ENCODE measurements at places on chromosomes 1 and 21.

GRCh38 chr1:173431304-173432045, 45.7 kb upstream of the PRDX6 start:
- DNase-seq, result peak; percentile 66

- no peak for DNase-seq
These were observed 84.8 kb upstream of the CACYBP start for GRCh38 chr1:174914991-174915390.

GRCh38 chr21:26421724-26422123, 151.4 kb downstream of the CYYR1 start:
- DNase-seq, result no peak

DNA sequence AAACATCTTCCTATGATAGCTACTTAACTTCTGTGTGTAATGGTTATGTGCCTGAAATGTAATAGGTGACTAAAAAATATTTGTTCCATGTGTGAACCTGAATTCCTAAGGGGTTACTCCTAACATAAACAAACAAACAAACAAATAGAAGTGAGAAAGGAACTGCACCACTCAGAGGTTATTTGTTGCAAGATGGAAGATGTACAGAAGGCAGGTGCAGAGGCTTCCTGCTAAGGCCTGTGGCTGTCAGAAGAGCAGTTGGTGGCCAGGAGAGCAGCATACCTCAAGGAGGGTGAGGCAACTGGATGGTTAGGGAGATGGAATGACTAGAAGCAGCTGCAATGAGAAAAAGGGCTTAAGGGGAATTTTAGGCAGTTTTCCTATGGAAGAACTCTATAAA, 940.6 kb downstream of the TTLL7 start:
- DNase-seq, result no peak

DNA sequence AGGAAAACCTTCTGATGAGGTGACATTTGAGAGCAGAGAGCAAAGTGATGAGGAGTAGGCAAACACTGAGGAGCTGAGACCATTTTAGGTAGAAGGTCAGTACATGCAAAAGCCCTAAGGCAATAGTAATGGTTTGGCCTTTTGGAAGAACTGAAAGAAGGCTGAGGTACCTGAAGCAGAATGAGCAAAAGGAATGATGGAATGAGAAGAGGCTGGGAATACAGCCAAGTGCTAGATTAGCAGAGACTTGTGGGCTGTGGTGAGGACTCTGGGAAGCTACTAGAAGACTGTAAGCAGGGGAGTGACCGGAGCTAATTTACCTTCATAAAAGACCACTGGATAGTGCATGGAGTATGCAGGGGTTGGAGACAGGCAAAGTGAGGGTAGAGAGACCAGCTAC, 77.9 kb downstream of the GFI1 start:
- no peak for DNase-seq

GRCh38 chr1:83102630-83103071, 896.3 kb downstream of the TTLL7 start:
- no peak for DNase-seq

DNA sequence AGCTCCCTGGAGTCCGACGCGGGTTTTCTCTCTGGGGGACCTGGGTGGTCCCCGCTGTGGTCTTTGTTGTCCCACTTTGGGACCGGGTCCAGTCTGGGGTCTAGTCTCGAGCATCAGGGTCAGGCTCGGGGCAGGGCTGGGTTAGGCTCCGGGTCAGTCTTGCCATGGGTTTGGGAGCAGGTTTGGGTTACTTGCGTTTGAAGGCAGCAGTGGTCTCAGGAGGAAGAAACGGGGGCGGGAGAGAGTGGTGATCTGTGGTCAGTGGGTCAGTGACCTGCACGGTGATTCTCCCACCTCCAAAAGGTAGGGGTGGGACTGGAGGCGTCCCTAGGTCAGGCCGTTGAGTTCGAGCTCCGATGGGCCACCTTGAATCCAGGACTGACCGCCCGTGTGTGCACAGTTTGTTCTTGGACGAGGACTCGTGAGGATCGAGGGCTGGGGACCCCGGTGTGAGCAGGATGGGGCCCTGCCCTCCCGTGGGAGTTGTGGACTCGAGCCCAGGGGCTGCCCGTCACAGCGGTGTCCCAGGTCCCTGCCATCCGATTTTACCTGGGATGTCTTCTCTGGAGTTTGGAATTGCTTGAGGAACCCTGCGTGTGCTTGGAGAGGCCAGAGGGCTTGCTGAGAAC, 2.3 kb downstream of the B3GALT6 start:
- DNase-seq, result no peak

DNA sequence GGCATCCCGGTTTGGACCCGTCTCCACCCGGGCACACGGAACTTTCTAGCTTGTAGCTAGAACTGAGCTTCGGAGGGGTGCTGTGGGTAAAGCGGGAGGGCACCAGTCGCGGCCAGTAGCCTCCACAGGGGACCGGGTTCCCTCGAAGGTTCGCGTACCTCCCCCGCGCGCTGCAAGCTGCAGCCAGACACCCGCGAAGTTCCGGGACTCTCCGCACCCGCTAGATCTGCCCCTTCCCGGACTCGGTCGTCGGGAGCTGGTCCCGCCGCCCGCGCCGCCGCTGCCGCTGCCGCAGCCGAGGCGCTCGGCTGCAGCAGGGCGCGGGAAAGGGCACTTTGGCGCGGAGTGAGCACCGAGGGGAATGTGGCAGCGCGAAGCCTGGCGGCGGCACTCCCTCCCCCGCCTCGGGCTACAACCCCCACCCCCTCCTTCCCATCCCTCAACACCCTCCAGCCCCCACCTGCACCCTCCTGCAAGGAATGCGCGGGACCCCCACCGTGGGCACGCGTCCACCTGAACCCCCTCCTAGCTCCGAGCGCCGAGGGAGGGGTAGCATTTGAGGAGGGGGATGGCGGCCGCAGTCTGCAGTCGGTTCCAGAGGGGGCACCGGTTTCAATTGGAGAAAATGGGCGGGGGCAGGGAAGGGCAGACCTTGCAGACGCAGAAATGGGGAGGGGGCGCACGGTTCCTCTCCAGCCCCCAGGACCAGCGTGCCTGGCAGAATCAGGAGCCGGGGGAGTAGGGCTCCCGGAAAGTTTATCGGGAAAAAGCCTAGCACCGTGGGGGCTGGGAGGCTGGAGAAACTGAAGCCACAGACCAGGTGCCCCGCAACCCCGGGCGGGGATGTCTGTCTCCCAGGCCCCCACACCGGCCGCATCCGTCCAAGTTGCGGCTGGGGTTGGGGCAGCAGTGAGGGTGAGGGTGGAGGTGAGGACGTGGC, 968 bp downstream of the CSMD2 start:
- DNase-seq, result no peak

- no peak for DNase-seq
These were observed 607.8 kb upstream of the ADGRL2 start for GRCh38 chr1:81192647-81193642.

- DNase-seq, result no peak
These were observed 107.3 kb downstream of the UCHL5 start for GRCh38 chr1:192951691-192952460.

GRCh38 chr1:71462247-71462646, 381.4 kb upstream of the ZRANB2 start:
- no peak for DNase-seq

All from SW 1271 (cell line).